Activated CD4-positive, alpha-beta T cell treated with anti-CD3 and anti-CD28 coated beads, Interleukin-2, amount 50 U/mL, for 24 hours (primary cell): ENCODE measurements at places on chromosomes 6 and 20.

- DNase-seq: no peak
These were observed 379.0 kb downstream of the THBS2 start for GRCh38 chr6:168874637-168875036.

- DNase-seq: no peak
These were observed 42.2 kb upstream of the FOXP4 start for GRCh38 chr6:41503827-41504465.

- no peak for DNase-seq
These were observed 27.8 kb downstream of the HDDC2 start for GRCh38 chr6:125273965-125274364.

DNA sequence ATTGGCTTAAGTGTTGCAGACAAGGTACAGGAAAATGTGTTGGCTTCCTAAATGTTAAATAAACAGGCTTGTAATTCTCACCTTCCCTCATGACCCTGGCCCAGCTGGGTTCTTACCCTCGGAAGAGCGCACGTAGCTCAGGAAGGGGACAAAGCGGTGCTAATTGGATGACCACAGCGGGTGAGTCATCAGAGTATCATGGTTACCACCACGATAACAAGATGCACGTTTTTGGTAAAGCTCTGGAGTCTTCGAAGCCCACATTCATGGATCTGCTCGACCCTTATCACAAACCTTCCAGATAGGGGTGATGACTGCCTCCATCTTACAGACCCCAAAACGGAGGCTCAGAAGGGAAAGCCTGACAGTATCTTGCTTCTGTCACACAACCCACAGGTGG lies 32.8 kb downstream of the APCDD1L start:
- no peak for DNase-seq

GRCh38 chr20:7893014-7893730 lies 47.1 kb downstream of the HAO1 start:
- DNase-seq: no peak

DNA sequence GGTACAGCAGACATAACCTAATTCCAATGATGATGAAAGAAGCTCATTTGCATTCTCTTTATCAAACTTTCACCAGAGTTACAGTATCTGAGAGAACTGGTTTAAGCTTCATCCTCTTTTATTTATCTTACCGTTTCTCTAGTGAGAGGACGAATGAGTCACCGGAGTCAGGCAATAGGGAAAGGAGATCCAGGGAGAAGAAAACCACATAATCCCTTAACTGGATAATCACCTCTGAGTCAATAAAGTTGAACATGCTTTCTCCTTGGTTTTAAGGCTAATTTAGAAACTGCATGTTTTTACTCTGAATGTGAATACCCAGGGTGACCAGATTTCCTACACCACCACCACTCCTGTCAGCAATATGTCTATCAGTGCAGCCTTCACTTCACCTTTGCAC lies 313.7 kb upstream of the TBX18 start:
- DNase-seq: no peak
